ENCODE measurements at places on chromosomes 1 and 21. TPM values are rescaled to one million over a fixed set of nuclear protein-coding genes. Genes with fewer than 3 reads are reported as not detected.
A peak's percentile ranks its signal among the peaks of the same experiment; 100 is the strongest.

Gene CYP2J2
- total RNA-seq, result 0.96 TPM

Gene ROR1
- total RNA-seq, result 3.9 TPM

Gene KCNT2
- 1.4 TPM for total RNA-seq

Gene IL20
- total RNA-seq, result not detected

Gene DTL
- total RNA-seq, result 0.68 TPM

Gene AMY1A
- not detected for total RNA-seq

- DNase-seq, result no peak
These were observed 971 bp upstream of the GNG4 start for GRCh38 chr1:235650341-235651169.

- DNase-seq, result no peak
These were observed 24.4 kb downstream of the RCAN3 start for GRCh38 chr1:24526940-24527542.

DNA sequence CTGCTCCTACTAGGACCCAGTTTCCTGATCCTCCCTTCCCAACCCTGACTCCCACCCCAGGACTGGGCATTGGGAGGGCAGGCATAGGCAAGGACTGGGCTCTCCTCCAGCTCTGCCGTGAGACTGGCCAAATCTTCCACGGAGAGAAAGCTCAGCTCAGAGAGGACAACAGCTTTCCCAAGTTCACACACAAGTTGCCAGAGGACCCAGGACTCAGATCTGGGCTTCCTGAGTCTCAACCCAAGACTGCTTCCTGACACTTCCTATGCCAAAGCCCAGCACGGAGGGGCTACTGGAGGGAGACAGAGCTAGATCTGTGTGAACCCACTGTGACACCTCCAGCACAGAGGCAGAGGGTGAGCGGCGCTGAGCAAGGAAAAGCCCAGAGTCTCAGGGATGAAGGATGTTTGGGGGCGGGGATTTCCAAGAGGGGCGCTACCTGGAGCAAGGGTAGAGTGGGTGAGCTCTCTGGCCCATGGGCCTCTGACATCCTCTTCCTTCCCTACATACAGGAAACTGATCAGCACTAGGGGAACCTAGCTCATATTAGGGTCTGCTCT is 7.1 kb downstream of the PDZK1IP1 start:
- DNase-seq, result no peak

- no peak for DNase-seq
These were observed 29.3 kb downstream of the SIPA1L2 start for GRCh38 chr1:232600424-232601258.

DNA sequence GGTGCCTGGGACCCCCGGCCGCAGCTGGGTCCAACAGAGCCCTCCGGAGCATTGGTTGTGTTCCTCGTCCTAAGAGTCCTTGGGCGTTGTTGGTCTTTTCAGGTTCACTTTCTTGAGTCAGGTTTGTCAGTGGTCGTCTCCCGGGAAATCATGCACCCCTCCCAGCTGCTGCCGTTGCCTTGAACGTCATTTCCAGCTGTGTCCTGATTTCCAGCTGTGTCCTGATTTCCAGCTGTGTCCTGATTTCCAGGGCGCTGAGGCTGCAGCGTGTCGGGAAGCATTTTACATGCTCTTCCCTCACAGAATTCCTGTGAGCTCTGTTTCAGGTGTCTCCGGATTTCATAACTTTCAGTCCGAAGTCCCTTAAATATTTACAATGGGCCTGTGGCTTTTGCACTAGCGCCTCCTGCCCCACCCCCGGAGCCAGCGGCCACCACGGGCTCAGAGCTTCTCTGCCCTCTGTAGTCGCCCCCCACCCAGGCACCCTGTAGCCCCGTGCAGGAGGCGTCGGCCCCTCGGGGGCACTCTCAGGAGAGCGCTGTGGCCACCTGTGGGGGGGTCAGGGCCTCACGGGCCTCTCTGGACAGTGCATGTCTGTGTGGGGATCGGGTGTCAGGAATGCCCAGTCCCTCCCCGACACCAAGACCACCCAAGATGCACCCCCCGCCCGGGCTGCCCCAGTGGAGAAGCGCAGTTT is 66.7 kb downstream of the COL18A1 start:
- no peak for DNase-seq

GRCh38 chr1:62539028-62539447 is 58.3 kb upstream of the ANGPTL3 start:
- DNase-seq, result no peak

- no peak for DNase-seq
These were observed 23.6 kb upstream of the PIGC start for GRCh38 chr1:172467446-172467845.

DNA sequence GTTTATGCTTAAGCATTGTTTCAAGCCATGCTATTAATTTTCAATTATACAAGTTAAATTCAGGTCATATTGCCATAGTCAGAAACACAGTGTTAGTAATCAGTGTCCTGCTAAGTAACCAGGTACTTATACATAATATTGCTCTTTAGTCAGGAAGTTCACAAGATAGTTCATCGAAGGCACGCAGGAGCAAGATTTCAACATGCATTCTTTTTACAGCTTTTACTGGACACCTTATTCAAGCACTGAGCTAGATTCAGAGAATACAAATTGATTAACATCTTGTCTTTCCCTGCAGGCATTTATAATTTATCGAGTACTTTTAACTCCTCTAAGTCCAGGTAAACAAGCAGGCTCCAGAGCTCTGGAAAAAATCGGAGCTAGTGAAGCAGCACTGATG is 202.3 kb upstream of the BRINP3 start:
- DNase-seq, result no peak

DNA sequence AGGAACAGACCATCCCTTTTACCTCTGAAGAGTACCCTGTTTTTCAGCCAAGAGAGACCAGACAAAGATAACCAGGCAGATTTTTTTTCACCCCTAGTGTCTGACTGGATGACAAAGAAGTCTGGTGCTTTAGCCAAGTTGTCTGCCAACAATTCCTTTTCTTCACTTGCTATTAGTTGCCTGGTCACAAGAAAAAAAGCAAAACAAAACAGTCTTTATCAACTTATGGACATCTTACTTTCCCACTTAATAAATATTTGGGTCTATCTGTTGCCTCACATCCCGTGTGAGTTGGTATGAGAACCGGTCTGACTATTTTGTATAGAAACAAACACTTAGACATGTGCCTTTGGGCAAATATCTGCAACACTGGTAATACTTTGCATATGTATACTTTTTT is 662.9 kb downstream of the PLPP3 start:
- DNase-seq, result no peak

DNA sequence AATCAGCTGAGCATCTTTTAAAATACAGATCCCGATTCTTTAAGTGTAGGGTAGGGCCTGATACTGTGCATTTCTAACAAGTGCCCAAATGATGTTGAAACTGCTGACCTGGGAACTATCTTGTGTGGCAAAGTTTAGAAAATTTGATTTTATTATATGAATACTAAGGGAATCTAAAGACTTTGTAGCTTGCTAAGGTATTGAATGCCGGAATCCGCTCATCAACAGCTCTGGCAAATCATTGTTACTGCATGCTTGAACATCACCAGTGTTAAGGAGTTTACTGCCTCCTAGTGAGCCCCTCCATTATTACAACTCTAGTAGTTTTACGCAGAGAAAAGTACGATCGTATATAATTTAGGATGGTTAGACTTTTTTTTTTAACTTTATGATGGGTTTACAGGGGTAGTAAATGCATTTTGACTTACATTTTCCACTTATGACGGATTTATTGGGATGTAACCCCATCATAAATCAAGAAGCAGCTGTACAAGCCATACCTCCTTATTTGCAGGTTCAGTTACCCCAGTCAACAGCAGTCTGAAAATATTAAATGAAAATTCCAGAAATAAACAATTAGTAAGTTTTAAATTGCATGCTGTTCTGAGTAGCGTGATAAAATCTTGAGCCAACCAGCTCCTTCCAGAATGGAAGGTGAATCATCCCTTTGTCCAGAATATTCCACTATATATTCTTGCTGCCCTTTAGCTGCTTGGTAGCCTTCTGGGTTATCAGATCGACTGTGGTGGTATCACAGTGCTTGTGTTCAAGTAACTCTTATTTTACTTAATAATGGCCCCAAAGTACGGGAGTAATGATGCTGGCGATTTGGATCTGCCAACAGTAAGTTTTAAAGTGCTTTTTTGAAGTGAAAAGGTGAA is 892 bp downstream of the TYW3 start:
- peak; percentile 45 for DNase-seq

GRCh38 chr1:204339541-204339940 is 20.2 kb downstream of the PLEKHA6 start:
- DNase-seq, result no peak

DNA sequence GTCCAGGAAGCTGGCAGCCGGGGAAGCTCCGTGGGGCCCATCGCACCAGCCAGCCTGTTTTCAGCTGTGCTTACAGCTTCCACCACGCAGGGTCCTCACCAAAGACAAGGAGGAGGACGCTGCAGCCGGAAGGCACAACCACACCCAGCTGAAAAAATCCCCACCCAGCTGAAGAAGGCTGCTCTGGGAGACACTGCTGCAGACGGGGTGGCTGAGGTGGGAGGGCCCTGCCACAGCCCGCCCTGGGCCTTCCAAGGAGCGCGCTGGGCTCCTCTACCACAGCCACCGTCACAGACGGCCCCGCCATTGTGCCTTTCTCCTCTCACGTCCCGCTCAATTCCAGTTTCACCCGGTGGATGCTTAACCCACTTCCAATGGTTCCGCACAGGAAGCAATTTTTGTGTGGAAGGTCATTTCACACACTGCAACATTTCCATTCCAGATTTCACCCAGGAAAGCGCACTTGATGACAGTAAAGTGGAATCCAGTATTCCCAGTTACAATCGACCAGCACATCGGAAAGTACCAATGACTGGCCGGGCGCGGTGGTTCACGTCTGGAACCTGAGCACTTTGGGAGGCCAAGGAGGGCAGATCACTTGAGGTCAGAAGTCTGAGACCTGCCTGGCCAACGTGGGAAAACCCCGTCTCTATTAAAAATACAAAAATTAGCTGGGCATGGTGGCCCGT is 47.9 kb downstream of the NPHP4 start:
- DNase-seq, result peak; percentile 36

- no peak for DNase-seq
These were observed 18.8 kb downstream of the ELF3 start for GRCh38 chr1:202029171-202029665.

DNA sequence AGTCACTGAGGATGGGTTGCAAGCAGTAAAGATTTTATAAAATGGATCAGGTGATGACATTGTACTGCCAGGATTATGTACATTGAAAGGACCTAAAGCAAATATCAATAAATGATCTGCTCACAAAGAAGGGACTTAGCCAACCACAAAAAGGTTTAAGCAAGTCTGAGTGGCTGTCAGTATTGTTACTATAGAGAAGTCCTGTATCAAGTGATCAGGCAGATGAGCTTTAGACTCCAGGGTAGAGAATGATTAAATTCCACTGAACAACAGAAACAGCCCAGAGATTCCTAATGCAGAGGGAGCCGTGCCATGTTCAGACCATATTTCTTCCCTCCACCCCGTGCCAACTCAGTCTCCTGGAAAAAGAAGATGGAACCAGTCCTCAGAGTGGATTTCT is 138.9 kb downstream of the SETD4 start:
- DNase-seq, result no peak

- DNase-seq, result no peak
These were observed 9.3 kb upstream of the IL19 start for GRCh38 chr1:206761159-206761768.

GRCh38 chr1:245673881-245674414 is 519.2 kb downstream of the KIF26B start:
- DNase-seq, result no peak

GRCh38 chr21:15140321-15141019 is 75.7 kb upstream of the NRIP1 start:
- peak; percentile 52 for DNase-seq

GRCh38 chr1:243246916-243247315 is 8.2 kb downstream of the CEP170 start:
- DNase-seq, result no peak

DNA sequence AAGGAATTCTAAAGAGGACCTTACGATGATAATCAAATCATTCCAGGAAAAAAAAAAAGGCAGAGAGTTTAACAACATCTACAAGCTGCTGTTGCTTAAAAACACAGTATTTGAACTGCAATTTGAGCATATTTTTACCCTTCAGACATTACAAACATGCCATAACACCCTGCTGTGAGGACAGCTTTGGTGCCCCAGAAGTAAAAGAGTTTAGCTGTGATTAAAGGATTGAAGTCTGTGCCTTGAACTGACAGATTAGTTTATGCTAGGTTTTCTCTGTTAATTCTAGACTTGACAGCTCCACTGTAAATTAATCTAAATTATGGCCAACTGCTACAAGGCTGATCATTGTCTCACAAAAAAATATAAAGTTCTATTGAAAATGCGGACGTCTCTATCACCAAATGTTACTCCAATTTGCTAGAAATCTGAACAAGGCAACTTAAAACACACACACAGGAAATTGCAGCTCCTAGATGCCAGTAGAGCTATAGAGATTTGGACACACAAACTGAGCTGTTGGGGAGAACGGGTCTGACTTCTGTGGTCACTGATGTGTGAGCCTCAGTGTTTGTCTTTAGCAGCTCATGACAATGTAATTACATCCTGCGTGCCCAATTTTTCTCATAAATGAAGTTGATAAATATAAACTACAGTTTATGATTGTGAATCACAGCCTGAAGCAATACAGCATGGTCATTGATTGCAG is 217.9 kb downstream of the NTNG1 start:
- no peak for DNase-seq

Measured in adrenal gland (tissue), 19 donors.